ENCODE measurements at places on chromosomes 3 and 15.
A peak's percentile ranks its signal among the peaks of the same experiment; 100 is the strongest.

DNA sequence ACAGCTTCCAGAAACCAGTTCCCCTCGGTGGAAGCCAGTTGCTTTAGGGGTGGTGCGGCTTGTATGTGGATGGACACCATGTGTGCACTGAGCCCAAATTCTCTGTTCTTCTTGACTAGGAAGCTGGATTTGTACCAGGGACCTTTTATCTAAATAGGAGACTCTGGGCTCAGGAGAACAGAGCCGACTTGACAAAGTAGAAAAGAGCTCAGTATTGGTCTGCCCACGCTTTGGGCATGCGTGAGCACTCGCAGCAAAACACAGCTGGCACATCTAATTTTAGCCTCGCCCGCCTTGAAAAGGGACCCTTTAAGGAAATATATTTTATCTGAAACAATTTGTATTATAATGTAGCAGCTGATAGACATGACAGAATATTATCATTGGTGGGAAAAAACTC lies 1.1 kb upstream of the RBMS3 start:
- DNase-seq: no peak

- DNase-seq: peak; percentile 95
Measured at GRCh38 chr3:101936419-101937356, 87.4 kb downstream of the NFKBIZ start.

GRCh38 chr15:56168394-56168793 lies 75.3 kb downstream of the RFX7 start:
- DNase-seq: no peak

DNA sequence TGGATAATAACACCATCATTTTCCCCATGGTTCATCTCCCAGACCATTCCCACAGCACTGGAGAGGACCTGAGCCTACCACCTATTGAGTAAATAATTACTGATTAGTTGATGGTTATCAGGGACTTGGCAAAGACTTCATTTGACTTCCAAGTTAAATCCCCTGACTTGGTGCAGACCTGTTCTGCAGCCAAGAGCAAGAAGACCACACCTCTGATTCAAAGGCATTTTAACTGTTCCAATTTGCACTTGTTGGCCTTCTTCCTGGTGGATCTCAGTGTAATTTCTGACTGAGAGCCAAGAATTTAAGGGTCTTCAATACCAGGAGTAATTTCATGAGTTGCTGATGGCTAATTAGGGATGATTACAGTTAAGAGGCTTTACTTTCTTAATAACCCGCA lies 24.0 kb downstream of the THSD4 start:
- DNase-seq: no peak

GRCh38 chr3:138180375-138181029 lies 5.8 kb upstream of the DBR1 start:
- DNase-seq: peak; percentile 44

DNA sequence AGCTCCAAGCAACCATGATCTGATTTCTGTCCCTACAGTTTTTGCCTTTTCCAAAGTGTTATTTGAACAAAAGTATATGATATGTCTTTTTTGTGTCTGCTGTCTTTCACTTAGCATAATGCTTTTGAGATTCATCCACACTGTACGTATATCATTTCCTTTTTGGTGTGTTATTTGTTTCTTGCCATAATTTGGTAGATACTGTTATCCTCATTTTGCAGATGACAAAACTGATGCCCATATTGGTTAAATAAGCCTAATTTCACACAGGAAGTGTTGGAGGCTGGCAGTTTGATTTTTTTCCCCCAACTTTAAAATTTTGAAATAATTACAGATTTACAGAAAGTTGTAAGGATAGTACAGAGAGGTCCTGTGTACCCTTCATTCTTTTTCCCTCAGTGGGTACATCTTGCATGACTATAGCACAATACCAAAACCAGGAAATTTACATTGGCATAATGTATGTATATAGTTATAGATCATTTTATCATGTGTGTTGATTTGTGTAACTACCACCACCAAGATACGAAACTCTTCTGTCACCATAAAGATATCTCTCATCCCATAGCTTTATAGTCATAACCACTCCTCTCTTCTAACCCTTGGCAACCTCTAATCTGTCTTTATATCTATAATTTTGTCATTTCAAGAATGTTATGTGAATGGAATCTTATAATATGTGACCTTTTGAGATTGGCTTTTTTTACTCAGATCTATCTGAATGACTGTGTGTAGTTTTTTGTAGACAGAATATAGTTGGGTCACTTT lies 55.6 kb downstream of the RASA2 start:
- DNase-seq: no peak

GRCh38 chr3:31572236-31573004 lies 39.7 kb downstream of the STT3B start:
- DNase-seq: no peak

Measured in fibroblast of upper back skin (primary cell).